Activated CD4-positive, alpha-beta T cell treated with anti-CD3 and anti-CD28 coated beads, Interleukin-2, amount 10 ng/mL, durations not matched to agents 7 days and 5 days (primary cell): ENCODE measurements at places on chromosomes 5 and 9. TPM values are rescaled to one million over a fixed set of nuclear protein-coding genes. Genes with fewer than 3 reads are reported as not detected.

BRD3OS gene
- total RNA-seq, result 12.9 TPM

SLC4A9 gene
- 0.35 TPM for total RNA-seq

GRCh38 chr5:139382807-139383206 is 290 bp downstream of the SLC23A1 start:
- no peak overlapping the region for H3K27ac ChIP-seq
- DNase-seq, result no peak
- H3K27me3 ChIP-seq, result no peaks in the 10 kb centered on the region

- H3K27me3 ChIP-seq, result peaks cover 53% of the 10 kb centered on the region
- no peak overlapping the region for H3K27ac ChIP-seq
- peaks cover 19% of the 10 kb centered on the region for H3K4me1 ChIP-seq
- no peaks in the 10 kb centered on the region for H3K36me3 ChIP-seq
These were observed 937 bp downstream of the TMOD1 start for GRCh38 chr9:97502222-97502983.

DNA sequence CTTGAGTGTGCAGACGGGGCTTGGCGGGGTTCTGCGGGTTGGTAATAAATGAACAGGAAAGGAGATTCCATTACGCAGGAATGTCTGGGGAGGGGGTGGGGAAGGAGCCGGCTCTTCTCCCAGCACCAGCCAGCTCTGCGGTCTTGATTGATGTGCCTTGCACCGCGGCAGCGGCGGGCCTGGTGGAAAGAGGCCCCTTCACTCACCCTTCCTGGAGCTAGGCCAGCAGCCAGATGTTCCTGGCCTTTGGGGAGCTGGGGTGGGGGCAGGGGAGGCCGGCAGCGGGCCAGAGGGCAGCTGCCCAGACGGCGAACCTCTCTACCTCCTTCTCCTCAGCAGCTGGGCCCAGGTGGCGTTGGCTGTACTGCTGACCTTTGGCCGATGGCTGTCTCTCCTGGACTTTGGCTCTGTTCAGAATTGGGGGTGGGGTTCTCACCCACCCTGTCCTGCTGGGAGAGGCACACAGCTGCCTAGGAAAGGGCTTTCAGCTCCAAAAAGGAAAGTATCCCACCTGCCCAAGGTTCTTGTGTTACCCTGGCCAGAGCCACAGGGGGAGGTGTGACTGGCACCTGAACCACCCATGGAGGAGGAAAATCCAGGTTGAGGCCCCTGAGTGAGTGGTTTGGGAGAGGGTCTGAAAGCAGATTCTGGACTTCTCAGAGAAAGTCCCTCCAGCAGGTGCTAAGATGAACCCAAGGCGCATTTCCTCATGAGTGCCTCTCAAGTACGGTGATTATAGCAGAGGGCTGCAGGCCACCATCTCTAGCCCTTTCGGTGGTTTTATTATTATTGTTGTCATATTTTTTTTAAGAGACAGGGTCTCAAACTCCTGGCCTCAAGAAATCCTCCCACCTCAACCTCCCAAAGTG is 58.0 kb upstream of the SYNPO start:
- H3K27ac ChIP-seq, result no peak overlapping the region
- H3K36me3 ChIP-seq, result no peaks in the 10 kb centered on the region
- H3K4me3 ChIP-seq, result no peak overlapping the region
- DNase-seq, result no peak
